Purkinje cell (primary cell): ENCODE measurements at places on chromosomes 5 and 9. TPM values are rescaled to one million over a fixed set of nuclear protein-coding genes. Genes with fewer than 3 reads are reported as not detected.

The TMOD1 gene
- 8.3 and 15.1 TPM in 2 replicates for polyA plus RNA-seq

The CCDC112 gene
- polyA plus RNA-seq = 9.8 and 11.7 TPM in 2 replicates

The EPB41L4A gene
- 0.22 and 0.92 TPM in 2 replicates for polyA plus RNA-seq

The IFNK gene
- not detected in 2 replicates for polyA plus RNA-seq

The ADAMTS16 gene
- 0.20 TPM in 1 of 2 replicates, not detected in the other for polyA plus RNA-seq

The PCDHB2 gene
- 4.7 and 8.3 TPM in 2 replicates for polyA plus RNA-seq

The CEP72 gene
- polyA plus RNA-seq = 1.7 TPM in 2 replicates

The ARHGEF28 gene
- polyA plus RNA-seq = 2.6 and 2.8 TPM in 2 replicates

The RUSC2 gene
- polyA plus RNA-seq = 2.2 and 3.3 TPM in 2 replicates

The BAAT gene
- polyA plus RNA-seq = 0.71 and 4.1 TPM in 2 replicates

The PLAC8L1 gene
- not detected in 2 replicates for polyA plus RNA-seq

The LCN15 gene
- not detected in 2 replicates for polyA plus RNA-seq

The CEL gene
- polyA plus RNA-seq = 0.09 and 0.10 TPM in 2 replicates

The PIP5KL1 gene
- not detected in 2 replicates for polyA plus RNA-seq

The LRRTM2 gene
- 1.0 and 9.1 TPM in 2 replicates for polyA plus RNA-seq

The FOXD1 gene
- 0.15 TPM in 1 of 2 replicates, not detected in the other for polyA plus RNA-seq

The PCDHGA1 gene
- 0.69 TPM in 1 of 2 replicates, not detected in the other for polyA plus RNA-seq

The WNT8A gene
- not detected in 2 replicates for polyA plus RNA-seq

The SOHLH1 gene
- 1.4 TPM in 1 of 2 replicates, not detected in the other for polyA plus RNA-seq

The GFPT2 gene
- 3.3 and 7.6 TPM in 2 replicates for polyA plus RNA-seq

The GADD45G gene
- polyA plus RNA-seq = 0.23 and 0.53 TPM in 2 replicates

The CDX1 gene
- not detected in 2 replicates for polyA plus RNA-seq

The C1QTNF3 gene
- 24.7 and 26.2 TPM in 2 replicates for polyA plus RNA-seq

The PCDHA8 gene
- polyA plus RNA-seq = 1.4 TPM in 1 of 2 replicates, not detected in the other

The ENDOG gene
- polyA plus RNA-seq = 8.6 and 12.4 TPM in 2 replicates

The TLR4 gene
- 0.78 and 2.2 TPM in 2 replicates for polyA plus RNA-seq

The THBS4 gene
- 5.2 and 6.5 TPM in 2 replicates for polyA plus RNA-seq

The LHX3 gene
- not detected in 2 replicates for polyA plus RNA-seq

The BNIP1 gene
- polyA plus RNA-seq = 42.9 and 46.9 TPM in 2 replicates

The KLHL3 gene
- polyA plus RNA-seq = 42.9 and 50.7 TPM in 2 replicates

The KLF9 gene
- polyA plus RNA-seq = 31.0 and 35.3 TPM in 2 replicates

The IFNA13 gene
- not detected in 2 replicates for polyA plus RNA-seq

The KIF4B gene
- 0.10 and 0.85 TPM in 2 replicates for polyA plus RNA-seq

The GHR gene
- 2.3 and 4.2 TPM in 2 replicates for polyA plus RNA-seq

The SAXO1 gene
- polyA plus RNA-seq = not detected in 2 replicates

The GABRG2 gene
- polyA plus RNA-seq = 568 and 584 TPM in 2 replicates

The PCDHA10 gene
- polyA plus RNA-seq = 13.4 and 23.1 TPM in 2 replicates

The AMBP gene
- polyA plus RNA-seq = not detected in 2 replicates

The SLC4A9 gene
- 0.11 TPM in 1 of 2 replicates, not detected in the other for polyA plus RNA-seq

The LMBRD2 gene
- 72.3 and 79.1 TPM in 2 replicates for polyA plus RNA-seq

The CENPK gene
- polyA plus RNA-seq = 20.2 and 25.0 TPM in 2 replicates

The BTNL9 gene
- polyA plus RNA-seq = not detected in 2 replicates
